ENCODE measurements at places on chromosomes 12 and 14. TPM values are rescaled to one million over a fixed set of nuclear protein-coding genes. Genes with fewer than 3 reads are reported as not detected.

GRCh38 chr12:44582521-44582920 lies 293.6 kb downstream of the NELL2 start:
- H3K27me3 ChIP-seq = no peaks in the 10 kb centered on the region
- no peaks in the 10 kb centered on the region for H3K4me1 ChIP-seq
- no peaks in the 10 kb centered on the region for H3K36me3 ChIP-seq
- H3K4me3 ChIP-seq = no peak overlapping the region
- no peak for DNase-seq
- H3K27ac ChIP-seq = no peak overlapping the region

GRCh38 chr12:96395236-96395635 lies 5.0 kb downstream of the CDK17 start:
- H3K36me3 ChIP-seq = no peaks in the 10 kb centered on the region
- H3K27me3 ChIP-seq = no peaks in the 10 kb centered on the region
- H3K4me3 ChIP-seq = no peak overlapping the region
- peaks cover 86% of the 10 kb centered on the region for H3K4me1 ChIP-seq

- no peaks in the 10 kb centered on the region for H3K36me3 ChIP-seq
- no peaks in the 10 kb centered on the region for H3K27me3 ChIP-seq
- no peak for DNase-seq
- no peaks in the 10 kb centered on the region for H3K4me1 ChIP-seq
- no peak overlapping the region for H3K4me3 ChIP-seq
Observed at GRCh38 chr14:58669556-58670200, 31.9 kb downstream of the DACT1 start.

GRCh38 chr14:96126339-96126782 lies 78.3 kb upstream of the BDKRB2 start:
- no peak overlapping the region for H3K4me3 ChIP-seq
- H3K27ac ChIP-seq = peak overlapping the region; percentile 67

DNA sequence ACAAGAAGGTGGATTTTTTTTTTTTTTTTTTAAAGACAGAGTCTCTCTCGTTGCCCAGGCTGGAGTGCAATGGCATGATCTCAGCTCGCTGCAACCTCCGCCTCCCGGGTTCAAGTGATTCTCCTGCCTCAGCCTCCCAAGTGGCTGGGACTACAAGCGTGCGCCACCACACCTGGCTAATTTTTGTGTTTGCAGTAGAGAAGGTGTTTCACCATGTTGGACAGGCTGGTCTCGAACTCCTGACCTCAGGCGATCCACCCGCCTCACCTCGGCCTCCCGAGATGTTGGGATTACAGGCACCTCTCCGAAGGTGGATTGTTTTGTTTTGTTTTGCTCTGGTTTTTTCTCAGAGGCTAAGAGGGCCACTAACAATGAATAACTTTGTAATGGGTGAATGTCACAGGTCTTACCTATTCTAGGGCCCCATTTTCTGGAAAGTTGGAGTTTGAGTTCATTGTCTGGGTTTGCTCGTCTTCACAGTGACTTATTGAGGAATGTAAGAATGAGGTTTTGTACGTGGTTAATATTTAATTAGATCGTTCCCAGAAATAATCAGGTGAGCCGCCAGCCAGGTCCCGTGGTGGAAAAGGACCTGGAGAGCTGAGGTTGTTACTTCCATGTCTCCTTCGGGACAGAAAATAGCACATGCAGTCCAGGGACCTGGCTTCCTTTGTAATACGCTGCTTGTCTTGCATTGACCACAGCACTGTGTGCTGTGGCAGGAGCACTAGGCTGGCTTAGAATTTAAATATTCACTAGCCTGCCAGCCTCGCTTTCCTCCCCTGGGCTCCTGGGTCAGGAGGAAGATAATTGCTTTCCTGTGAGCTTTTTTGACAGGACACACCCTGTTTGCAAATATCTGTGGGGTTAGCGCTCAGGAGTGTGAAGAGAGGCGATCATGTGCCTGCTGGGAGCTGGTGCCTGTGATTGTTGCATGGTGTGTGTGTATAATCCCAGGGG lies 2.3 kb downstream of the HIP1R start:
- peaks cover 7% of the 10 kb centered on the region for H3K27me3 ChIP-seq
- H3K36me3 ChIP-seq = no peaks in the 10 kb centered on the region
- H3K4me1 ChIP-seq = peaks cover 79% of the 10 kb centered on the region
- H3K27ac ChIP-seq = peak overlapping the region; percentile 91
- peak; percentile 54 for DNase-seq
- peak overlapping the region; percentile 88 for H3K4me3 ChIP-seq

- DNase-seq = no peak
- H3K27me3 ChIP-seq = no peaks in the 10 kb centered on the region
- H3K4me3 ChIP-seq = no peak overlapping the region
- H3K36me3 ChIP-seq = no peaks in the 10 kb centered on the region
- H3K4me1 ChIP-seq = peaks cover 13% of the 10 kb centered on the region
Observed at GRCh38 chr14:72616811-72617210, 277.1 kb downstream of the DPF3 start.

DNA sequence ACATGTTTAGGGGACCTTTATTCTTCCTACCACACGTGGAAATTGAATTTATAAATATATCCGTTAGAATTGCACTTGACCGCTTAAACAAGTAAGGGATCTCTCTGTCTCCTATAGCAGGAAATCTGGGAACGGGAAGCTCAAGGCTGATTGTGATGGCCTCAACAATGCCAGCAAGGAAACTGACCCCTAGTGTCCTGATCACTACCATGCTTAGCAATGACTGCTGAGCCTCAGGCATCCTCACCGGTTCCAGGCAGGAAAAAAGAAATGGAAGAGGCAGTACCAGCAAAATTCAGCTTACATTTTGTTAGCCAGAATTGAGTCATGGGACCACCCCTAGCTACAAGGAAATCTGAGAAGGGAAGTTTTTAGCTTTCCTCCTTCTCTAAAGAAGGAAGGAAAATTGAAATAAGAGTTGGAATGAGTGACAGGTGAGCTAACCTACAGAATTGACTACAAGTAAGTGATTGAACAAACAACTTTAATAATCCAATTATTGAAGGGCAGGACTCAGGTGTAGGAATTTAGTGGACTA lies 43.9 kb upstream of the AMN1 start:
- no peak for DNase-seq
- H3K36me3 ChIP-seq = no peaks in the 10 kb centered on the region

DNA sequence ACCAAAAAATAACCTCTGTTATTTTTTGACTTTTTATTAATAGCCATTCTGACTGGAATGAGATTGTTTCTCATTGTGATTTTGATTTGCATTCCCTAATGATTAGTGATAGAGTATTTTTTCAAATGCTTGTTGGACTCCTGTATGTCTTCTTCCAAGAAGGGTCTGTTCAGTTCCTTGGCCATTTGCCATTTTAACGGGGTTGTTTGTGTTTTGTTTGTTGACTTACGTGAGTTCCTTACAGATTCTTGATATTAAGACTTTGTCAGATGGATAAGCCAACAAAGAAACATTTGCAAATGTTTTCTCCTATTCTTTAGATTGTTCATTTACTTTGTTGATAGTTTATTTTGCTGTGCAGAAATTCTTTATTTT lies 651.6 kb upstream of the LRFN5 start:
- no peaks in the 10 kb centered on the region for H3K4me1 ChIP-seq
- no peak overlapping the region for H3K4me3 ChIP-seq
- DNase-seq = no peak
- H3K27me3 ChIP-seq = no peaks in the 10 kb centered on the region

Gene PIANP
- polyA plus RNA-seq = 0.24 TPM

Gene GPD1
- polyA plus RNA-seq = 0.72 TPM

- no peak for DNase-seq
- H3K27me3 ChIP-seq = no peaks in the 10 kb centered on the region
- no peaks in the 10 kb centered on the region for H3K36me3 ChIP-seq
- no peak overlapping the region for H3K27ac ChIP-seq
Observed at GRCh38 chr12:103915306-103915705, 14.9 kb upstream of the HSP90B1 start.

Gene CLEC4D
- polyA plus RNA-seq = 0.62 TPM

GRCh38 chr12:109592195-109592904 lies 18.8 kb downstream of the MVK start:
- no peak overlapping the region for H3K4me3 ChIP-seq
- H3K4me1 ChIP-seq = peaks cover 15% of the 10 kb centered on the region
- H3K27me3 ChIP-seq = no peaks in the 10 kb centered on the region
- no peak for DNase-seq
- no peaks in the 10 kb centered on the region for H3K36me3 ChIP-seq
- no peak overlapping the region for H3K27ac ChIP-seq

GRCh38 chr12:75714462-75715322 lies 203.3 kb upstream of the KRR1 start:
- H3K36me3 ChIP-seq = no peaks in the 10 kb centered on the region
- no peak overlapping the region for H3K4me3 ChIP-seq
- no peak for DNase-seq
- no peaks in the 10 kb centered on the region for H3K4me1 ChIP-seq

DNA sequence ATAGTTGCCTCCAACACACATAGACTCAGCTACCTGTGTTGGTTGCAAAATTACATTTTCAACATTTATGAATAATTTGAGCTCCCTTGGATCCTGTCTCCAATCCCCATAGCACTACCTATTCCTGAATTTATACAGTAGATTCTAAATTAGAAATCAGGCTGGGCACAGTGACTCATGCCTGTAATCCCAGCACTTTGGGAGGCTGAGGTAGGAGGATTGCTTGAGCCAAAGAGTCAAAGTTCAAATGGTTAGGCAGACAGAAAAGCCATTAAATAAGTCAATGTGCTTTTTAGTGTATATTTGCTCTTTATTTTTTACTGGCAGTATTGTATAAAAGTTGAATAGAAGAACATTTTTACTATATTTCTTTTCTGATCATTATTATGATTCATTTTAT lies 24.9 kb upstream of the C2CD5 start:
- H3K4me3 ChIP-seq = no peak overlapping the region
- no peak for DNase-seq
- H3K27me3 ChIP-seq = no peaks in the 10 kb centered on the region
- no peak overlapping the region for H3K27ac ChIP-seq
- no peaks in the 10 kb centered on the region for H3K36me3 ChIP-seq

Gene GATC
- polyA plus RNA-seq = 12.4 TPM

DNA sequence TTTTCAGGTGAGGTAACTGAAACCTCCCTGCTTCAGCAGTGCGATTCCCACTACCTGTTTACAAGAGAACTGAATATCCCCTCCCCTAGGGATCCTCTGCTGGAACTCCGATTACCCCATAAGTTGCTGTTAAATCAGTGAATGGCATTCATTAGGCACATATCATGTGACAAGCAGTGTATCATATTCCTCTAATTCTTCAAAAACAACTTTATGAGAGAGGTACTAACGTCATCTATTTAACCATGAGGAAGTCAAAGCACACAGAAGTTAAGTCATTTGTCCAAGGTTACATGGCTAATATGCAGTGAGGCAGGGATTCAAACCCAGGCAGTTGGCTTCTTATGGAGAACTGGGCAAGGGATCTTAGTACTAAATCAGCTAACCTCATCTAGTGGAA lies 43.9 kb upstream of the PCED1B start:
- H3K36me3 ChIP-seq = no peaks in the 10 kb centered on the region
- no peaks in the 10 kb centered on the region for H3K27me3 ChIP-seq
- H3K4me1 ChIP-seq = no peaks in the 10 kb centered on the region
- no peak overlapping the region for H3K27ac ChIP-seq

DNA sequence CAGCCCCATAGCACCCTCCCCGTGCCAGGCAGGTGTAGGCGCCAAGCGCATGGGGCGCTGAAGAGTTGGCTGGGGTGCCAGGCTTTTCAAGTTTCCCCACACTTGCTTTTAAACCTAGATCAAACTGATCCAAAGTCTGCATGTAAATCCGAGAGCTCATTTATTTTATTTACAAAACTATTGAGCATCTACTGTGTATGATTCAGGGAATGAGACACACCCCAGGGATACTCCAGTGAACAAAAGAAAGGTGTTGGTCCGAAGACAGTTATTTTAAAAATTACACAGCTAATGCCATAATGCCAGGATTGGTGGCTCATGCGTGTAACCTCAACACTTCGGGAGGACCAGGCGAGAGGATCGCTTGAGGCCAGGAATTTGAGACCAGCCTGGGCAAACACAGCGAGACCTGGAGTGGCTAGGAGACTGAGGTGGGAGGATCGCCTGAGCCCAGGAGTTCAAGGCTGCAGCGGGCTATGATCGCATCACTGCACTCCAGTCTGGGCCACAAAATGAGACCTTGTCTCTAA lies 780 bp upstream of the SLC41A2 start:
- H3K36me3 ChIP-seq = no peaks in the 10 kb centered on the region
- no peaks in the 10 kb centered on the region for H3K27me3 ChIP-seq
- peaks cover 10% of the 10 kb centered on the region for H3K4me1 ChIP-seq
- DNase-seq = peak; percentile 75

GRCh38 chr12:25574761-25575160 lies 21.7 kb upstream of the LMNTD1 start:
- H3K27me3 ChIP-seq = no peaks in the 10 kb centered on the region
- DNase-seq = no peak
- no peaks in the 10 kb centered on the region for H3K4me1 ChIP-seq
- no peak overlapping the region for H3K4me3 ChIP-seq

Gene TMEM260
- 9.9 TPM for polyA plus RNA-seq

GRCh38 chr14:24695265-24696241 lies 61.6 kb upstream of the GZMB start:
- no peaks in the 10 kb centered on the region for H3K36me3 ChIP-seq
- peaks cover 13% of the 10 kb centered on the region for H3K4me1 ChIP-seq
- no peak overlapping the region for H3K4me3 ChIP-seq

- no peak overlapping the region for H3K4me3 ChIP-seq
- peaks cover 27% of the 10 kb centered on the region for H3K27me3 ChIP-seq
- no peak overlapping the region for H3K27ac ChIP-seq
- peaks cover 10% of the 10 kb centered on the region for H3K36me3 ChIP-seq
- peaks cover 29% of the 10 kb centered on the region for H3K4me1 ChIP-seq
Observed at GRCh38 chr14:58641509-58641908, 3.7 kb downstream of the DACT1 start.

- H3K36me3 ChIP-seq = no peaks in the 10 kb centered on the region
- no peak for DNase-seq
- no peaks in the 10 kb centered on the region for H3K27me3 ChIP-seq
- no peak overlapping the region for H3K4me3 ChIP-seq
- H3K27ac ChIP-seq = no peak overlapping the region
Observed at GRCh38 chr14:98605043-98605442, 667.0 kb downstream of the BCL11B start.

GRCh38 chr12:32115404-32116104 lies 8.9 kb downstream of the BICD1 start:
- DNase-seq = no peak
- peaks cover 17% of the 10 kb centered on the region for H3K36me3 ChIP-seq
- no peak overlapping the region for H3K4me3 ChIP-seq
- H3K27me3 ChIP-seq = no peaks in the 10 kb centered on the region
- H3K27ac ChIP-seq = no peak overlapping the region

Gene LRR1
- 10.7 TPM for polyA plus RNA-seq

DNA sequence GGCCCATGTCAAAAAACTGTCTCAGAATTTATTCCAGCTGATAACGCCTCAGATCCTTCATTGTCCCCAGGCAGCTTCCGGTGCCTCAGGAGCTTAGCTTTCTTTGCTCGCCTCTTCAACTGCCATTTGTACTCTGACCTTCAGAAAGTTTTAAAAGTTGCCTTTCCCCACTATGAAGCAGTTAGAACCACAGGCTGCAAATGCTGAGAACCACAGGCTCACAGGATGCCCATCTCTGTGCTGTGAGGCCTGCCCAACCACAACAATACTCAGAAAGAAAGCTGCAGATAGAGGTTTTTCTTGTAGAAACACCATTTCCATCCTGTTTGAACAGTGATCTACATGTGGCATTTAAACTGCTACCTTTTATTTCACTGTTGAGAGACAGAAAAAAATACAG lies 131.1 kb downstream of the PRKCH start:
- no peak overlapping the region for H3K4me3 ChIP-seq
- H3K27ac ChIP-seq = peak overlapping the region; percentile 75
- H3K4me1 ChIP-seq = peaks cover 40% of the 10 kb centered on the region
- no peak for DNase-seq
- no peaks in the 10 kb centered on the region for H3K27me3 ChIP-seq
- H3K36me3 ChIP-seq = peaks cover 62% of the 10 kb centered on the region

Gene VEZT
- polyA plus RNA-seq = 17.8 TPM

GRCh38 chr14:37194698-37195097 lies 3.0 kb upstream of the MIPOL1 start:
- DNase-seq = no peak
- H3K4me3 ChIP-seq = no peak overlapping the region

Measured in spleen (tissue), 13 donors.